ENCODE measurements at places on chromosomes 4 and X. TPM values are rescaled to one million over a fixed set of nuclear protein-coding genes. Genes with fewer than 3 reads are reported as not detected.

Gene MAGIX
- 2.7 TPM for total RNA-seq

Gene PNMA3
- total RNA-seq: 0.91 TPM

Gene MAGEB2
- not detected for total RNA-seq

Gene CXCL6
- total RNA-seq: 0.83 TPM

Gene SYP
- total RNA-seq: 1.6 TPM

Gene RASL11B
- total RNA-seq: 7.6 TPM

Gene FGF16
- total RNA-seq: 0.21 TPM

Gene SPACA5
- total RNA-seq: not detected

Gene MAGEA12
- total RNA-seq: not detected

Gene MSMO1
- total RNA-seq: 13.2 TPM

Gene GRIPAP1
- 11.4 TPM for total RNA-seq

Gene CLDN22
- not detected for total RNA-seq

Gene RXFP1
- total RNA-seq: not detected

Gene SUPT20HL2
- total RNA-seq: not detected

Gene CT45A5
- total RNA-seq: not detected

Gene ADH1A
- total RNA-seq: not detected

Gene SULT1B1
- total RNA-seq: 0.17 TPM

Gene GRID2
- not detected for total RNA-seq

Gene GIMD1
- not detected for total RNA-seq

Gene STAP1
- not detected for total RNA-seq

Gene GABRE
- total RNA-seq: 52.9 TPM

Gene NOCT
- 10.4 TPM for total RNA-seq

Gene CNKSR2
- total RNA-seq: 3.0 TPM

Gene AREG
- 0.37 TPM for total RNA-seq

Gene SLITRK4
- total RNA-seq: 3.1 TPM

Gene DMRTC1
- not detected for total RNA-seq

Gene CT83
- not detected for total RNA-seq

Gene TLR6
- 1.0 TPM for total RNA-seq

Gene CT45A3
- total RNA-seq: not detected

Gene PNMA6E
- total RNA-seq: not detected

Gene SLC25A53
- total RNA-seq: 15.9 TPM

Gene ADGRL3
- total RNA-seq: 13.8 TPM

Gene OPN1MW2
- not detected for total RNA-seq

Gene RAB39B
- 0.09 TPM for total RNA-seq

Gene SMR3B
- not detected for total RNA-seq

Gene NOA1
- total RNA-seq: 23.0 TPM

Gene VCX3A
- total RNA-seq: not detected

Gene REELD1
- not detected for total RNA-seq

Gene SSX4B
- not detected for total RNA-seq

Gene TRIM2
- total RNA-seq: 13.0 TPM

Gene PAK3
- total RNA-seq: 0.13 TPM

Gene ZNF275
- total RNA-seq: 8.6 TPM
